Muscle of arm (tissue), 14 donors: ENCODE measurements at places on chromosomes 13 and 19.

DNA sequence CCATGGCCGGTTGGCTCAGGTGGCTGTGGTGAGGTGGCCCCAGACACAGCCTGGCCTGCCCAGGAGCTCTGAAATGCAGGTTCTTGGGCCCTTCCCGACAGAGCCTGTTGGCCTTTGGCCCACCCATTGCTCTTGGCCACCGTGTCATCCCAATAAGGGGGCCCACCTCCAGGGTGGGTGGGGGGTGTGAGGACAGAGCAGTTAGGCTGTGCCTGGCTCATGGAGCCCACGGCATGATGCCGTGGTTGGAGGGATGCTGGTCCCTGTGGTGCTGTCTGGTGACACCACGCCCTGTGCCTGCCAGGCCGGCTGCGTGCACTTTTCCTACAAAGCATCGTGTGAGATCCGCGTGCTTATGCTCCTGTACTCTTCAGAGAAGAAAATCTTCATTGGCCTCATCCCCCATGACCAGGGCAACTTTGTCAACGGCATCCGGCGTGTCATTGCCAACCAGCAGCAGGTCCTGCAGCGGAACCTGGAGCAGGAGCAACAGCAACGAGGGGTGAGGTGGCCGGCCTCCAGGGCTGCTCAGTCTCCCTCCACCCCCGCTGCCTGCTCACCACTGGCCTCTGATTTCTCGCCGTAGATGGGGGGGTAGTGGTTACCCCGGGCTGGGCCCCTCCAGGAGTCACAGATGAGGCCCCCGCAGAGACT lies 7.6 kb downstream of the PNKP start:
- DNase-seq, result no peak

- no peak for DNase-seq
Measured at GRCh38 chr19:43450545-43450997, 14.8 kb downstream of the LYPD3 start.

- no peak for DNase-seq
Measured at GRCh38 chr19:45960595-45961235, 12.9 kb downstream of the NOVA2 start.

GRCh38 chr13:32829676-32830335 lies 186.4 kb upstream of the KL start:
- no peak for DNase-seq

- DNase-seq, result no peak
Measured at GRCh38 chr19:29303069-29303718, 90.2 kb upstream of the UQCRFS1 start.

GRCh38 chr19:28633319-28634018 lies 579.5 kb downstream of the UQCRFS1 start:
- DNase-seq, result peak; percentile 13

GRCh38 chr13:113548778-113549621 lies 35.6 kb upstream of the TFDP1 start:
- DNase-seq, result no peak

- DNase-seq, result no peak
Measured at GRCh38 chr13:40070357-40070756, 414.9 kb downstream of the COG6 start.

DNA sequence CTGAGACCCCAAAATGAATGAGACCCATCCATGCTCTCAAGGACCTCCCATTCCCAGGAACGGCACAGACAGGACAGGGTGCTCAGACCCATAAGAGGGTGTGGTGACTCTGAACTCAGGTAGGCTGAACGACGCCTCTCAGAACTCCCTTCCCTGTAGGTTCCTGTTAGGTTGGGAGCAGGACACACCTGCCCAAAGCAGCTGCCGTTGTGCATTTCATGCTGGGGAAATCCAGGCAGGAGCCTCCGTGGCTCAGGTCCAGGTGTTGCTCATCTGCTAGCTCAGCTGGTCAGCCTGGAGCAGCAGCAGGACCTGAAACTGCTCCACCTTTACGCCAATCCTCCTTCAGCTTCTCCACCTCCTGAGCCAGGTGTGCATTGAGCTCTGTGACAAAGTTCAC lies 19.1 kb upstream of the TEX101 start:
- DNase-seq, result no peak

- no peak for DNase-seq
Measured at GRCh38 chr13:34750078-34750931, 191.8 kb upstream of the NBEA start.

- DNase-seq, result no peak
Measured at GRCh38 chr13:98436233-98436910, 140.5 kb downstream of the STK24 start.

DNA sequence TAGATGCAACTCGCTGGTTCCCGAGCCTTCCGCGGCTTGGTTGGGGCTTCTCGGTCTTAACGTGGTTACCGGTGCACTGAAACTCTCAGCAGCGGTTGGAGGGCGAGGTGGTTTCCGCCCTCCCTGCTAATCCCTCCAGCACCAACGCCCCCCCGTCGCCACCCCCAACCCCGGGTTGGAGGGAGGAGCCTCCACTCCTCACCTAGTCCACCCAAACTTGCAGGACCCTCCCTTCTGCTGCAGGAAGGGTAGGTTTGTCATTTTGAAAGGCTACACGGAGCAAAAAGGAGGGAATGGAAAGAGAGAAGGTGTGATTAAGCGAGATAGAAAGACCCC lies 465.0 kb downstream of the ITGBL1 start:
- no peak for DNase-seq

DNA sequence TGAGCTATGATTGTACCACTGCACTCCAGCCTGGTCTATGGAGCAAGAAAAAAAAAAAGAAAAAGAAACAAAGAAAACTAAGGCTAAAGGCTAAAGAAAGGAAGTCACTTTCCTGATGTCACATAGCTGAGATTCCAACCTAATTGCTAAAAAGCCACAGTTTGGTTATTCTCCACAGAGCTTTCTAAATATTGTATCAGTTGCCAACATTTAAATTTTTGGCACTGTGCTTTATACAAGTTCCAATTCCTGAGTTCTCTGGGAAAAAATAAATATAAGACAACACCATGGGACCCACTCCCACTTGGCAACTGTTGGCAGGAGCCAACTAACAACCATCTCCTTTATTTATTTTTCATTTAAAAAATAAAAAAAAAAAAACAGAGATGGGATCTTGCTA lies 11.2 kb upstream of the LYPD3 start:
- DNase-seq, result no peak

- DNase-seq, result no peak
Measured at GRCh38 chr13:24149246-24150032, 11.1 kb upstream of the SPATA13 start.

- DNase-seq, result peak; percentile 5
Measured at GRCh38 chr13:70644052-70644451, 535.8 kb upstream of the KLHL1 start.

DNA sequence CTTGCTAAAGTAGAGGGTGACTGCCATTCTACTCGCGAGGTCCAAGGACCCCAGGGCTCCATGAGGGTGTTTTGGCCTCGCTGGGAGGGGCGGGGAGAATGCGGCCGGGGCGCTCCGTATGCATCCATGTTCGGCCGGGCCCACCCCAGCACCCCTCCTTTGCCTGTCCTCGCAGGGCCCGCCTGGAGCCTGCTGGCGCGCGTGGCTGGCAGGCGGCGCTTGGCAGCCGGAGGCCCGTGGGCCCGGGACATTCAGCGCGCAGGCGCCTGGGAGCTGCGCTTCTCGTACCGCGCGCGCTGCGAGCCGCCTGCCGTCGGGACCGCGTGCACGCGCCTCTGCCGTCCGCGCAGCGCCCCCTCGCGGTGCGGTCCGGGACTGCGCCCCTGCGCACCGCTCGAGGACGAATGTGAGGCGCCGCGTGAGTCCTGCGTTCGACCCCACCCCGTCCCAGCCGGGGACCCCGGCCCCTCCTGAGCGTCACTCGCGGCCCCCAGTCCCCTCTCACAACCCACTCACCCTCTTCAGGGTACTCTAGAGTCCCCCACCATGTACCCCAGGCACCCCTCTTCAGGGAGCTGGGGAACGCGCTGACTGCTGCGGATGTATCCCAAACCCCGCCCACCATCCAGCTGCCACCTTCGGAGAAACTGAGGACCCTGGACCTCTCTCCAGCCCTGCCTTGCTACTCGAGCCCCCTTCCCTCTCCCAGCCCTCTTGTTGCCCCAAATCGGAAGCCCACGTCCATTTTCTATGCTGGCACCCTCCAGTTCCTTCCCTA lies 4.1 kb downstream of the DLL3 start:
- peak; percentile 59 for DNase-seq

GRCh38 chr19:4098493-4098892 lies 25.4 kb downstream of the MAP2K2 start:
- DNase-seq, result no peak

DNA sequence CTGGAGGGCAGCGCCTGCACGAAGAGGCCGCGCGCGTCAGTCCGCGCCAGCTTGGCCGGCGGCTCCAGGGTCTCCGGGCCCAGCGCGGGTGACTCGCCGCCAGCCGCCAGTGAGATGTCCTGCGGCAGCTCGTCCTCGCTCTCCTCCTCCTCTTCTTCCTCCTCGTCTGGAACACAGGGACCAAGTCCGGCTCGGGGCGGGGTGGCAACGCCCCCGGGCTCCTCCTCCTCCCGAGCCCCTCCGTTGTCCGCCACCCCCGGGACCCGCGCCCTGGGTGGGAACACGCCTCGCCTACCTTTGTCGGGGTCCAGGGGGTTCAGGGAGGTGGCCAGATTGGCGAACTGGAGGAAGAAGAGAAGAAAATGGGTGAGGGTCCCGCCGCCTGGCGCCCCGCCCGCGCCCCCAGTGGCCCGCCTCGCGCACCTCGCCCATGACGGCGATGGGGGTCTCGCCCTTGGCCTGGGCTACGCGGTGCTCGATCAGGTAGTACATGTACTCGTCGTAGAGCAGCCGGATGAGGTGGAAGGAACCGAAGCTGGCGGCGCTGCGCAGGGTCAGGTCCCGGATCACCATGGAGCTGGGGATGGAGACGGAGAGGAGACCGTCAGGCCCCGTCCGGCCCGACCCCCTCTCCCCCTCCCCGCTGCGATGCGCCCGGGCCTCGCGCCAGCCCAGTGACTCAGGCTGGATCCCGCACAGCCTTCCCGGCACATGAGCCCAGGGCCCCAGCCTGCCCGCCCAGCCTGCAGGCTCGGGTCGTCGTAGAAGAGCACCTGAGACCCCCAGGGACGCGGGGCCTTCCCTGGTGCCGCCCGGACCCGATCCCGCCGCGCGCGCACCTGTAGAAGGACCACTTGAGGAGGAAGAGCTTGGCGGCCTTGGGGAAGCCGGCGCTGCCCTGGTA lies 10.6 kb downstream of the DCAF15 start:
- DNase-seq, result peak; percentile 63

GRCh38 chr19:53958168-53958571 lies 4.6 kb upstream of the CACNG8 start:
- DNase-seq, result no peak

DNA sequence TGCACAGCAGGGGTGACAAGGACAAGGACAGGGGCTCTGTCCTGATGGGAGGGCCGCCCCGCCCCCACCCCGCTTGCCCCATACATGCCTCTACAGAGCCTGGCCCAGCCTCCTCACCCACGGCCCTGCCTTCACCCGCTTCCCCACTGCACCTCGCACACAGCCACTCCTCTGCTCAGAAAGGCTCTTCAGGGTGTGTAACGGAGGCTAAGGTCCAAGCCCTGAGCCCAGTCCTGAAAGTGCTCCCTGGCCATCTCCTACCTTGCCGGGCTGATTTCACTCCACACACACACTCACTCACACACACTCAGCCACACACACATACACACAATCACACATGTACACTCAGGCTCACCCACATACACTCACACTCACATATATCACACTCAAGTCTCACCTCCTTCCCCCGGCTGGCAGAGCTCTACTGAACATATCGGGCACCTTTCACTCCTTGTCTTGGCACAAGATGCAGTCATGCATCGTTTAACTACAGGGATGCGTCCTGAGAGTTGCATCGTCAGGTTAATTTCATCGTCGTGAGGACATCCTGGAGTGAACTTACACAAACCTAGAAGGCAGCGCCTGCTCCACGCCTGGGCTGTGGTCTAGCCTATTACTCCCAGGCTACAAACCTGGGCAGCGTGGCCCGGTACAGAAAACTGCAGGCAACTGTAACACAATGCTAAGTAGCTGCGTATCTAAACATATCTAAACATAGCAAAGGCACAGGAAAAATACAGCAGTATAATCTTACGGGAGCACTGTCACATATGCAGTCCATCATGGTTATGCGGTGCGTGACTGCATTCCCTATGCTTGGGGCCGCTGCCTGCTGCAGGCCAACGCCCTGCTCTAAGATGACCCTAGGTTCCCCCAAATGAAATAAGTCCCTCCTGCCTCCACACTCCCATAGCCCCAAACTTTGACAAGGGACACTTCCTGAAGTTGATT lies 13.1 kb downstream of the EPS15L1 start:
- no peak for DNase-seq

- DNase-seq, result peak; percentile 78
Measured at GRCh38 chr19:45492627-45493470, 4.0 kb downstream of the RTN2 start.

DNA sequence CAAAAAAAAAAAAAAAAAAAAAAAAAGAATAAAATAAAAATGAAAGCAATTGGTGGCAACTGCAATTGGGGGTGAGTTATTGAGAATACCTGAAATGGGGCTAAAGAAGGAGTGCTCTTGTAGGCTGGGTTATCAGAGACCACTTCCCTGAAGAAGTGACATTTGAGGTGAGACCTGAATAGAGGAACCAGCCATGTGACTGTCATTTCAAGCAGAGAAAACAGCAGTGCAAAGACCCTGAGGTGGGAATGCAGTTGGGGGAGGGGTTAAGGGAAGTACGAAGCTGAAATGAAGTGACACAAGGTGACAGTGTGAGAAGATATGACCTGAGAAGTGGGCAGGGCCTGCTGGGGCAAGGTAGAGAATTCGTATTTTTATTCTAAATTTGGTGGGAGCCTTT lies 4.3 kb upstream of the PALM3 start:
- DNase-seq, result no peak

- no peak for DNase-seq
Measured at GRCh38 chr19:30423481-30423880, 51.3 kb downstream of the ZNF536 start.

- no peak for DNase-seq
Measured at GRCh38 chr13:99866781-99867180, 104.8 kb downstream of the ZIC5 start.

DNA sequence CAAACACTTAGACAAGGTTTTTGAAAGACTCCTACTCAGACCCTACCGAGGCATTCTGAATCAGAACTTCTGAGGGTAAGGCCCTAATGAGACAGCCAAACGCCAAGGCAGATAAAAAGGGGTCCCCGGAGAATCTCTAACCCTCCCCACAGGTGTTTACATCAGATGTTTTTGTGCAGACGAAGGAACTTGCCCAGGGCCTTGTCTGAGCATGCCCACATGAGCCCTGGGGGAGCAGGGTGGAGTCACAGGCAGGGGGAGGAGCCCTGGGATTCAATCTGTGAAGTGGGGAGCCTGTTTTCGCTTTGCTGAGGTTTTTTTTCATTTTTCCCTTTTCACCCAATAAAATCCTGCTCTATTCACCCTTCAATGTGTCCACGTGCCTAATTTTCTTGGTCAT lies 61.6 kb upstream of the MED4 start:
- no peak for DNase-seq
